ENCODE measurements at places on chromosomes 16 and 17. TPM values are rescaled to one million over a fixed set of nuclear protein-coding genes. Genes with fewer than 3 reads are reported as not detected.
A peak's percentile ranks its signal among the peaks of the same experiment; 100 is the strongest.

DNA sequence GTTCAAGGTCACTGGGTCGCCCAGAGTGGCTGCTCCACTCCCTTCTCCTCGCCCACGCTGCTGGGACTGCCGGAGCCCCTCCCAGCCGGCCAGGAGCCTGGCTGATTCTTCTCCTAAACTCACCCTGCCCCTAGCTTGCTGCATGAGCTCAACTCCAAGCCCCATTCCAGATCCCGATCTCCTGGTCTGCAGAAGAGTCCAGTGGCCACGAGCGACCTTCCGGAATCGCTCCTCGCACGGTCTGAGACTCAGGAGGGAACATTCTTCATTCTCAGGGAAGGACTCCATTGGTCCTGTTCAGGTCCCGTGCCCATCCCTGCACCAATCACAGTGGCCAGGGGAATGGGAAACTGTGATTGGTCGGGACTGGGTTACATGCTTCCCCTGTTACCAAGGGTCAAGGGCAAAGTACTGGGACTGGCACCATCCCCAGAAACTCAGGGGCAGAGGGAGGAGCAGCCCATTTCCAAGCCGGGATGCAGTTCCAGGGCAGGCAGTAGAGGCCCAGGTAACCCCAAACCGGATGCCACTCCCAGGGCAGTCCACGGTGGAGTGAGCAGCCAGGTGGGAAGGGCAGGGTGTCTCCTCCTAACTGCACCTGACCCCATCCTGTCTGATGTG lies 24.5 kb upstream of the CIBAR2 start:
- DNase-seq: no peak

DNA sequence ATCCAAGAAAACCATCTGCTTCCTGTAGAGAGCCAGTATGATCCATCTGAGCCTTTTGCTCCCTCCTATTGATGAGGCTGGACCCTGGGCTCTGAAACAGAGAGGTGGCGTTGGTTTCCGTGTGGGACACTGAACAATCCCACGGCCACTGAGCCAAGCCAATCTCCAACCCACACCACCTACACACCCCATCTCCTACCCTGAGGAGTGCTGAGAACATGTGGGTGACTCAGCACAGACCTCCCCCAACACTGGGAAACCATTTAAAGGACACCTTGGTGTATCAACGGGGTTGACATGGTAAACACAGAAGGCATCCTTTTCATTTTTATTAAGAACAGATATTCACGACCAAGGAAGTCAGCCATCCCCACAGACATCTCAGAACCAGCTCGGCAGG lies 332.1 kb downstream of the SLC39A11 start:
- DNase-seq: no peak

GRCh38 chr17:4304417-4305027 lies 40.7 kb upstream of the ANKFY1 start:
- DNase-seq: no peak

- peak; percentile 83 for DNase-seq
These were observed 5.6 kb downstream of the ZNF598 start for GRCh38 chr16:2003827-2004641.

GRCh38 chr17:8492121-8492520 lies 56.4 kb downstream of the NDEL1 start:
- no peak for DNase-seq

DNA sequence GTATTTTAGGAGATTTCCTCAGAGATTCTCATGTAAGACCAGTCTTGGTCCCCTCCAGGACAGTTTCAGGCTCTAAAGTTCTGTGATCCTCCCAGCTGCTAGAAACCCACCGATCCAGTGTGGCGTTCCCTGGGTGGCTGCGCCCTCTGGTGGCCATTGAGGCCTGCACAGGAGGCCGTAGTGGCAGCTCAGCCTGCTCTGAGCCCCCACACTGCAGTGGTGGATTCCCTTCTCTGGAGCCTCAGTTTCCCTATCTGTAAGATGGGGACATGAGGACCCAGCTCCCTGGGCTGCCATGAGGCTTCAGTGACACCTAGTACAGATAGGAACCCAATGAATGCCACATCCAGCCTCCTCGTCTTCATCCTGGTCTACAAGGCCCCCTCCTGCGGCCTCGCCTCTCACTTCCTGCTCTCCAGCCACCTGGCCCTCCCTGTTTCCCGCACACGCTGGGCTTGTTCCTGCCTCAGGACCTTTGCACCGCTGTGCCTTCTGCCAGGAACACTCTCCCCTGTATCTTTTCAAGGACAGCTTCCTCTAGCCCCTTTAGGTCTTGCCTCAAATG lies 16.5 kb downstream of the CCDC102A start:
- peak; percentile 79 for DNase-seq

DNA sequence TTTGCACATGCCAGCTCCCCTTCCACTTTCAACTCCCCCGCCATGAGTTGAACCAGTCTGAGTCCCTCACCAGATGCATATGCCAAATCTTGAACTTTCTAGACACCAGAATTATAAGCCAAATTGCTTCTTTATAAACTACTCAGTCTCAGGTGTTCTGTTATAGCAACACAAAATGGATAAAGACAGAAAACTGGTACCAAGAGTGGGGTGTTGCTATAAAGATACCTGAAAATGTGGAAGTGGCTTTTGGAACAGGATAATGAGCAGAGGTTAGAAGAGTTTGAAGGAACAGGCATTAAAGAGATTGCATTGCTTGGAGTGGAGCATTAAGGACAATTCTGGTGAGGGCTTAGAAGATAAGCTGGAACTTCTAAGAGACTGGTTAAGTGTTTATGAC lies 17.2 kb upstream of the CACNG5 start:
- no peak for DNase-seq

- no peak for DNase-seq
These were observed 42.4 kb downstream of the SYT17 start for GRCh38 chr16:19210280-19210924.

GRCh38 chr16:46887524-46887854 lies 3.3 kb downstream of the GPT2 start:
- DNase-seq: no peak

DNA sequence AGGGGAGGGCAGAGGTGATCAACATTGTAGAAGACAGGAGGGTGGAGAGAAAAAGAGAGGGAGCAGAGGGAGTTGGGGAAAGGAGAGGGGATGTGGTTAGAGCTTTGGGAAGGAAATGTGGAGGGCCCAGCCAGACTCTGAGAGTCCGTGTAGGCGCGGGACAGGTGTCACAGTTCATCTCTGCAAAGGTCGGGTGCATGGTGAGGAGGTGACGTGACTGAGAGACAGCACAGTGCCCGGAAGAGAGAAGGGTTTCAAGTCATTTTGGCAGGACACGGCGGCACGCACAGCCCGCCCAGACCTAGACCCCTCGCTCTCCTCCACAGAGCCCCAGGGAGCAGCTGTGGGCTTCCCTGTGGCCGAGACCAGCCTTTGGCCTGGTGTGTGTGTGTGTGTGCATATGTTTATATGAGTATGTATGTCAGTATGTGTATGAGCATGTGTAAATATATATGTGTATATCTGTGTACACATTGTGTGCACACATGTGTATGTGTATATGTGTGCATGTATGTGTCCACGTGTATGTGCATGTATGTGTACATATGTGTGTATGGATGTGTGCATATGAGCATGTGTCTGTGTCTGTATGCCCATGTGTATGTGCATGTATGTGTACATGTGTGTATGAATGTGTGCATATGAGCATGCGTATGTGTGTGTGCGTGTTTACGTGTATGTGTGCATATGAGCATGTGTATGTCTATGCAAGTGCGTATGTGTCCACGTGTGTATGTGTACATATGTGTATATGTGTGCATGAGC lies 104.6 kb downstream of the SEC14L1 start:
- DNase-seq: peak; percentile 11

- no peak for DNase-seq
These were observed 27.3 kb downstream of the SRCIN1 start for GRCh38 chr17:38578229-38579082.

GRCh38 chr16:56237451-56237930 lies 46.2 kb downstream of the GNAO1 start:
- DNase-seq: no peak

GRCh38 chr17:59611503-59611902 lies 8.2 kb upstream of the CLTC start:
- DNase-seq: no peak

- peak; percentile 66 for DNase-seq
These were observed 5.0 kb upstream of the TLCD2 start for GRCh38 chr17:1714980-1715802.

GRCh38 chr16:813204-813915 lies 12.8 kb upstream of the GNG13 start:
- no peak for DNase-seq

DNA sequence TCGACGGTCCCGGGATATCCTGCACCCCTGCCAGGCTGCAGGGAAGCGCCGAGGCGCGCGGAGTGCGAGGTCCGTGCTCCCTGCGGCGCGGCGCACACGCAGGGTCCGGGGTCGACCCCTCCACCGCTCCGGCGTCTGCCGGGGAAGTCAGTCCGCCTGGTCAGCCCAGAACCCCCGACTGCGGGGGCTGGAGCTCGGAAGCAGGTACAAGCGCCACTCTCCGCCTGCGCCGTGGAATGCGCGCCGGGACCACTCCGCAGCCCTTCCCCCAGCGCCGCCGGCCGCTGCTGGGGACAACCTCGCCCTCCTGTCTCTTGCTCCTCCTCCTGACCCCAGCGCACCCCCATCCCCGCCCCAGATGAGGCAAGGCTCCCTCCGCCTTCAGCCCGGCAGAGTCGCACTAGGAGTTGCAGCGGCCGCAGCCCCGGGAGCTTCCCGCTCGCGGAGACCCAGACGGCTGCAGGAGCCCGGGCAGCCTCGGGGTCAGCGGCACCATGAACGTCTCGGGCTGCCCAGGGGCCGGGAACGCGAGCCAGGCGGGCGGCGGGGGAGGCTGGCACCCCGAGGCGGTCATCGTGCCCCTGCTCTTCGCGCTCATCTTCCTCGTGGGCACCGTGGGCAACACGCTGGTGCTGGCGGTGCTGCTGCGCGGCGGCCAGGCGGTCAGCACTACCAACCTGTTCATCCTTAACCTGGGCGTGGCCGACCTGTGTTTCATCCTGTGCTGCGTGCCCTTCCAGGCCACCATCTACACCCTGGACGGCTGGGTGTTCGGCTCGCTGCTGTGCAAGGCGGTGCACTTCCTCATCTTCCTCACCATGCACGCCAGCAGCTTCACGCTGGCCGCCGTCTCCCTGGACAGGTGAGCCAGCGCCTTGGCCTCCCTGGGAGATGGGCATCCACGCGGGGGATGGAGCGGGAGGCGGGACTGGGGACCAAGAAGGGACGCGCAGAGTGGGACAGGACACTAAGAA lies at the start of gene GALR2:
TSS of gene GALR2 (plus strand) at position 392 of the 974 bp plus-strand sequence. CDS start at position 495, 103 bp downstream.
- DNase-seq: no peak

DNA sequence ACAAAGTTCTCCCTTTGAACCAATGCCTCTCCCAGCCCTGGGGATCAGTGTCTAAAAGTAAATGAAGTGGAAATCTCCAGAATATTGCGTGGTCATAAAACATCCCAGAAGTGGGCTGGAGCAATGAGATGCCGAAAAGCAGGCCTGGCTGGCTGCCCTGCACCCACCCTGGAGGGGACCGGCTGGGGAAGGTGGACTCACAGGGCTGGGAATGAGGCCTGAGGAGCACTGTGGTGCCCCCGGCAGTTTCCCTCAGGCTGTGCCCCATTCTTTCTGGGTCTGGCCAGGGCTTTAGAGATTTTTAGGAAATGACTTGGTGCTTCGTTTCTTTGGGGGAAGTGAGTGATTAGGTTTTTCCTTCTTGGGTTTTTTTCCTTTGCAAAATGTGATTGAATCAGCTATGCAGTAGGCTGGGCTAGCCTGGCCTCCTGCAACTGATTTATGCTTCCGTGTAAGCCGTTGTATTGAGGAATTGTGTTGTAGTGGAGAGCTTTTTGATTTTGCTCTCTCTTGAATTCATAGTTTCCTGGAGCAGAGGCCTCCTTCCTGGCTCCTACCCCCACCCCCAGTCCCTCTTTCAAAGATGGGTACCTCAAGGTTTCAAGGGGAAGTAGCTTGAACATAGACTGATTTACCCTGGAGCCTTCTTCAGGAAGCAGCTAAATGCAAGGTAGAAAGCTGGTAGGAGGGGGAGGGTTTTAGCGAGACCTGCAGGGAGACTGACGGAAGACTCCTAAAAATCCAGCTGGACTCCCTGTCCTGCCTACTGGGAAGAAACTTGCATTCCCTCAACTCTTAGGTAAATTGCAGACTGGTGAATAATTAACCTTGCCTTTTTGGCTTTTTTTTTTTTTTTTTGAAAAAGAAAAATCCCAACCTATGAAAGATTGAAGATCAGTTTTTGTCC lies 170.2 kb downstream of the RAB11FIP4 start:
- DNase-seq: no peak

- DNase-seq: peak; percentile 14
These were observed 44.9 kb upstream of the ERN1 start for GRCh38 chr17:64174686-64175456.

DNA sequence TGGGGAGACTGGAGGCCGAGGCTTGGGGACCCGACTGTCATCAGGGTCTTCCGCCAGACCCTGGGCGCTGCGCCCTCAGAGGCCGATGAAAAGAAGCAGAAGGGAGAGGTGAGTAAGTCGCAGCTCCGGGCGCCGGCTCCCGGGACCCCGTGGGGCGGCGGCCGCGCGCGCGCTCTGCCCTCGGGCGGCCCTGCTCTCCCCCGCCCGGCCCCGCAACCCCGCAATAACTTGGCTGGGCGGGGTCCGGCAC lies 392 bp upstream of the ABHD15 start:
- DNase-seq: no peak

GRCh38 chr17:80376531-80376930 lies 38.4 kb upstream of the ENDOV start:
- no peak for DNase-seq

DNA sequence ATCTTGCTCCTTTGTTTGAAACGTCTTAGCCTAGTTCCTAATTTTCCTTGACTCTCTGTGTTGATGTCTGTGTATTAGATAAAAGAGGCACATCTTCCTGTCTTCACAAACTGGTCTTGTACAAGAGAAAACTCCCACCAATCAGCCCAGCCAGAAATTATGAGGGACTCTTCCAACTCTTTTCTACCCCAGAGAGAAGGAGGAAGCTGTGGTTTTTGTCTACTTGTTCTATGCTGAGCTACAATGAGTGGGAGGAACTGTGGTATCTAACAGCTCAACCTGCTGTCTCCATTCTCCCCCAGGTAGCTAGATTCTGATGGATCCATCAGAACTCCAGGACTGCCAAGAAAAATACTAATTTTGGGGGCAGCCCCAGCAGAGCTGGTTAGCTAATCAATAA lies 392.5 kb downstream of the HS3ST3B1 start:
- DNase-seq: peak; percentile 4

DNA sequence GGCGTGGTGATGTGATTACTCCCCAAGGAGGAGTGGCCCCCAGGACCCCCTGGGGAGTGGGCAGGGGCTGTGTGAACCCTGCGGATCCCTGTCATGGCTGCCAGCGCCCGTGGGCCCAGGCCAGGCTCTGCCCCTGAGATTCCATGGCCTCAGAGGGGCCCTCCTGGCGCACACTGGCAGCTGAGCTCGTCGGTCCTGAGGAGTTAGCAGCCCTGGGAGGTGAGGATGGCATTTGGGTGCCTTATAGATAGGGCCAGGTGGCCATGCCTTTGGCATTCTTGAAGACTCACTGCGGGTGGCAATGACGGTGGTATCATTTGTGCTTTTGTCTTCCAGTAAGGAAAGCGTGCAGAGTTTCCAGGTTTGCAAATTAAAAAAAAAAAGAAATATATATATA lies 146.8 kb upstream of the GSE1 start:
- DNase-seq: no peak

GRCh38 chr17:28712032-28712704 lies 480 bp upstream of the PROCA1 start:
- peak; percentile 41 for DNase-seq

MAPT gene
- total RNA-seq: 0.58 TPM

CDRT15L2 gene
- total RNA-seq: not detected

SLC52A1 gene
- total RNA-seq: not detected

BCL6B gene
- total RNA-seq: 0.84 TPM

KRT13 gene
- not detected for total RNA-seq

ADAM11 gene
- 0.18 TPM for total RNA-seq

TP53TG3B gene
- total RNA-seq: not detected

CA7 gene
- total RNA-seq: not detected

MYL11 gene
- total RNA-seq: 2.9 TPM

PLD6 gene
- 0.45 TPM for total RNA-seq

SGCA gene
- not detected for total RNA-seq

FN3K gene
- 5.5 TPM for total RNA-seq

All from natural killer cell (primary cell).